ENCODE measurements at places on chromosomes 5 and 9. TPM values are rescaled to one million over a fixed set of nuclear protein-coding genes. Genes with fewer than 3 reads are reported as not detected.

DNA sequence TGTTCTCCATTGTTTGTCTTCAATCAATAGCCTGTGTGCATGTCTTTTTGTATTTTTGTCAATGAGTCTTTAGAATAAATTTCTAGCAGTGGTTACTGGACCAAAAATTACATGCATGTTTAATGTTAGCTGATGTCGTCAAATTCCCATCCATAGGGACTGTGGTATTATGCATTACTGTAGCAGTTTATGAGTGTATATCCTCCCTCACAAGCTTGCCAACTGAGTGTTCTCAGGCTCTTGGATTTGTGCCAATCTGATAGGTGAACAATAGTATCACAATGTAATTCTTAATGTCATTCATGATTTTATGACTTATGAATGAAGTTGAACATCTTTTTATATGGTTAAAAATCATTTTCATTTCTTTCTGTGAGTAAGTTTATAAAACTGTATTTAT, 13.0 kb downstream of the SNX24 start:
- H3K36me3 ChIP-seq: no peaks in the 10 kb centered on the region
- no peaks in the 10 kb centered on the region for H3K4me1 ChIP-seq
- H3K4me3 ChIP-seq: no peak overlapping the region
- no peaks in the 10 kb centered on the region for H3K27me3 ChIP-seq
- DNase-seq: no peak

GRCh38 chr5:37375091-37375490, 4.0 kb upstream of the WDR70 start:
- no peak for DNase-seq
- H3K4me3 ChIP-seq: no peak overlapping the region
- peaks cover under 1% of the 10 kb centered on the region for H3K4me1 ChIP-seq
- H3K27me3 ChIP-seq: no peaks in the 10 kb centered on the region

DNA sequence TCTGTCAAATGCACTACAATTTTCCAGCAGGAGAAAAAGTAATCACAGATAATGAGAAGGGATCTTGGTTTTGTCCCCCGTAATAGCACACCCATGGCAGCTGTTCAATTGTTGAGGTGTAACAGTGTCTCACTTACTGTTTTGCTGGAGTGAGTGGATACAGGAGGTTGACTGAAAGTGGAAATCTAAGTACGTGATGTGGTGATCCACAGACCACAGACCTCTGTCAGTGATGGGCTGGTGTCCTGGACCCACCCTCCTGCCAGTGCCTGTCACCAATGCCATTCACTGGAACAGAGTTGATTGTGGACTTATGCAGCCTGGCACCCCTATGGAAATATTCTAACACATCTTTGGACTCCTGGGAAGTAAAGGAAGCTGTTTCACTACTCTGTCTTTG, 261.7 kb downstream of the TRPM3 start:
- no peaks in the 10 kb centered on the region for H3K4me1 ChIP-seq
- no peaks in the 10 kb centered on the region for H3K36me3 ChIP-seq
- H3K4me3 ChIP-seq: no peak overlapping the region
- H3K27ac ChIP-seq: no peak overlapping the region
- H3K27me3 ChIP-seq: no peaks in the 10 kb centered on the region

- H3K4me1 ChIP-seq: no peaks in the 10 kb centered on the region
- H3K27me3 ChIP-seq: no peaks in the 10 kb centered on the region
- no peak overlapping the region for H3K4me3 ChIP-seq
- no peak for DNase-seq
- no peak overlapping the region for H3K27ac ChIP-seq
- no peaks in the 10 kb centered on the region for H3K36me3 ChIP-seq
Measured at GRCh38 chr5:162325143-162325727, 257.7 kb downstream of the GABRG2 start.

Gene FCN1
- total RNA-seq: not detected

Gene PDE8B
- total RNA-seq: 26.7 TPM

Gene AQP7
- 2.5 TPM for total RNA-seq

Gene NPR3
- total RNA-seq: 7.2 TPM

Gene PDLIM4
- 17.9 TPM for total RNA-seq

Gene OR1J2
- not detected for total RNA-seq

Gene MYMK
- not detected for total RNA-seq

Gene NRARP
- total RNA-seq: 4.6 TPM
